GM04504 (cell line): ENCODE measurements at places on chromosomes 11 and 22.

DNA sequence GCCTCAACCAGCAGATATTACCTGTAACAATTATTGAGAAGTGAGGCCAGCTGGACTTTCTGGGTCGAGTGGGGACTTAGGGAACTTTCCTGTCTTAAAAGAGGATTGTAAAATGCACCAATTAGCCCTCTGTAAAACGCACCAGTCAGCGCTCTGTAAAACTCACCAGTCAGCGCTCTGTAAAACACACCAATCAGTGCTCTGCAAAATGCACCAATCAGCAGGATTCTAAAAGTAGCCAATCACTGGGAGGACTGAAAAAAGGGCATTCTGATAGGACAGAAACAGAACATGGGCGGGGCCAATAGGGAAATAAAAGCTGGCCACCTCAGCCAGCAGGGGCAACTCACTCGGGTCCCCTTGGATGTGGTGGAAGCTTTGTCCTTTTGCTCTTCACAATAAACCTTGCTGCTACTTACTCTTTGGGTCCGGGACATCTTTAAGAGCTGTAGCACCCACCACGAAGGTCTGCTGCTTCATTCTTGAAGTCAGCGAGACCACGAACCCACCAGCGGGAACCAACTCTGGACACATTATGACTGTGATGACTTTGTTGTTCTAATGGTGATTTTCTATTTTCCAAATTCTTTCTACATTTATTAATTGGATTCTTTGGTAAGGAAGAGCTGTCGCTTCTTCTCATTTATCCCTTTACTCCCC, 40.2 kb upstream of the FGF3 start:
- no peak for DNase-seq

GRCh38 chr22:22037740-22038139, 55.2 kb upstream of the TOP3B start:
- DNase-seq = no peak

DNA sequence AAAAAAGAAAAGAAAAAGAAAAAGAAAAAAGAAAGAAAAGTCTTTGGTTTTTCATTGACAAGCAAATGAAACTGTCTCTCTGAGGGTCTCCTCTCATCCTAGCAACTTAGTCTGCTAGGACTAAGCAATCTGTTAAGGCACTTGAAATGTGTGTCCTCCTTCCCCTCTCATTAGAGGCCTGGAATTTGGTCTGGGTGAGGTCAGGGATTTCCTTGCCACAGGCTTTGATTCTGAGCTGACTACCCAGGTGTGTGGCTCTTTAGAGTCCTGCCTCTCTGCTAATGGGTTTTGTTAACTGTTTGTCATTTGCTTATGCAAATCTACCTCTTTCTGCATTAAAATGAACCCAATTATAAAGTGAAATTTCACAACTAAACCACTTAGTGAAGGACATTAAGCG, 18.3 kb upstream of the PKNOX2 start:
- no peak for DNase-seq

GRCh38 chr11:71548716-71549151, 514 bp downstream of the KRTAP5-9 start:
- no peak for DNase-seq

DNA sequence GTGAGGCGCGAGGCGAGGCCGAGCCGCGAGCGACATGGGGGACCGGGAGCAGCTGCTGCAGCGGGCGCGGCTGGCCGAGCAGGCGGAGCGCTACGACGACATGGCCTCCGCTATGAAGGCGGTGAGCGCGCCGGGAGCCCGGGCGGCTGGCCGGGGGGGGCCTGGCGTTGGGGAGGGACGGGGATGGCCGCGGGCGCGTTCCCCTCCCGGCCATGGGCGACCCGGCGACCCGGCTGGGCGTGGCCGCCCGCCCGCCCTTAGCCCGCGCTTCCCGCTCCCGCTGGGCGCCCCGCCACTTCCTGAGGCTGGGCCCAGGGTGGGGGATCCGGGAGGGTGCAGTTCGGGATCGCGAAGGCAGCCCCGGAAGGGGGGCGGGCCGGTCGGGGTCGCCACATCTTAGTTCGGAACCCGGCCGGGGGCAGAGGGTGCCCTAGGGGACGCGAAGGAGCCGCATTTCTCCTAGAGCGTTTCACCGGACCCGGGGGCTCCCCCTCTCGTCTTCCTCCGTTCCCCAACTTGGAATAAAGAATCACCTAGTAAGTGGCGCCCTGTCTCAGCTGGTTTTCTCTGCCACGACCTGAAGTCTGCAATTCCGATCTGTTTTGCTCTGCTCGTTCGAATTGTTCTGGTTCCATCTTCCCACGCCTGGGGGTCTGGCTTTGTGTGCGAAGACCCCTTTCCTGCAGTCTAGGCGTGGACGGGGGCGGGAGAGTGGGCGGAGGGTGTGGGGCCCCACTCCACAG, 536 bp downstream of the YWHAH start:
- no peak for DNase-seq

DNA sequence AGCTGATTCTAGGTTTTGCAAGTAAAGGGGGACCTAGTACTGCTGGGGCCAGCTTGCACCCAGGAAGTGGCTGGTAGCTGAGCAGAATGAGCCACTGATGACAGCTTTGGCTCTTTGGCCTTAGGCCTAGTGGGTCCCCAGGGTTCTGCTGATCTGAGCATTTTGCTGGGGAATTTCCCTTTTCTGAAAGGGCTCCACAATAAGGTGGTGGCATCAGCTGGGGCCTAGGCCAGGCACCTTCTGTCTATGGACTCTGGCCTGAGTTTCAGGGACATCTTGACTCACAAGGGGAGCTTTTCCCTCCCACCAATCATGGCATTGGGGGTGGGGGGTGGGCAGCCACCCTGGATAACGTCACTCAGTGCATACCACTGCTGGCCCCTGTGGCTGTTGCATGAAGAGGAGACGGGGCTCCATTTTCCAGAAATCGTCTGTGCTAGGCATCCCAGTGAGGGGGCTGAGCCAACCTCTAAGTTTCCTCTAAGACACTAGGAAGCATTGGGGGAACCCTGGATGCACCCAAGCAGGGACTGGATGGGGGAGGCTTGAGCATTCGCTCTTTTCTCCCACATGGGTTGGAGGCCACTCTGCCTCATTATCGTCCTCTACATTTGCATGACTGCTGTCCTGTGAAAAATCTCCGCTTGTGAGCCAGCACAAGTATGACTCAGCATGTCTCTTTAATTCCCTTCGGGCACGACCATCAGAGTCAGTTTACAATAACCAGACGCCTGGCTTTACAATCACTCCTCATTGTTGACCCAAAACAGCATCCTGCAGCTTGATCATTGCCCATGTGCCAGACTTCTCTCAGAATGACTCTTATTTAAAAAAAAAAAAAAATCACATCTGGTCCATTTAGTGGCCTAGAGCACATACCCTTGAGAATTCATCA, 145.0 kb upstream of the THY1 start:
- DNase-seq = peak; percentile 84

GRCh38 chr11:133323354-133323753, 208.9 kb downstream of the OPCML start:
- no peak for DNase-seq

DNA sequence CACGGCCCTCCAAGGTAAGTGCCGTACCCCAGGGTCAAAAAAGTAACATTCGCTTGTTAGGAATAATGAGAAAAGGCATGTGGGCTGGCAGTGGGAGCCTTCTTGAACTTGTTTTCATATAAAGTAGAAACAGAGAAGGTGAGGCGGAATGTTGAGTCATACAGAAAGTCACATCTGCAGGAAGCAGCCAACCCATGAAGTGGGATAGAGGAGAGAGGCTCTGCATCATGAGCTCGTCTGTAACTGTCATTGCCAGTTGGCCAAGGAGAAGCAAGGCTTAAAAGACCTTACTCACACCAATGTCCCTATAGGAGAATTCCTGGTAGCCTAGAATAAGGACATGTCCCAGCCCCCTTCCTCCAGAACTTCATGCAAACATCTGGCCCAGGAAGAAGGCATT, 253.3 kb downstream of the BUD13 start:
- no peak for DNase-seq
